Activated CD8-positive, alpha-beta memory T cell treated with anti-CD3 and anti-CD28 coated beads, Interleukin-2, amount 10 ng/mL, durations not matched to agents 7 days and 5 days (primary cell): ENCODE measurements at places on chromosomes 2 and 18.

GRCh38 chr18:32177530-32177929 is 12.3 kb upstream of the MEP1B start:
- no peak for DNase-seq

DNA sequence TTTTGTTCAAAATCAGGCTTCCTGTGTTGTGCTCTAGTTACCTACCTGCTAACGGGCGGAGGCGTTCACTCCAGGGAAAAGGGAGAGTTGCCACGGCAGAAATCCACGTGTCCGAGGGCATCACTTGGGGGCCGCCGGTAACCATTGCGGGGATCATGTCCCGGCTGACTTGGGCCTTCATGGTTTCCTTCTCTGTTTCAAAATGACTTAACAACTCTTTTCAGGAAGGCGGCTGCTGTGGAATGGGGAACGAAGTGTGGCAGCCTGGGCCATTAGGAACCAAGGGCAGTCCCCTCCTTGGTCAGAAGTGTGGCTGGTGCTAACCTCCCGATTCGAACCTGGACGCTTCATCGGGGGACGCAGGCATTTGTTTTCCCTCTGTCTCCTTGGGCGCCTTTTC is 56.8 kb downstream of the INPP5D start:
- DNase-seq = no peak

DNA sequence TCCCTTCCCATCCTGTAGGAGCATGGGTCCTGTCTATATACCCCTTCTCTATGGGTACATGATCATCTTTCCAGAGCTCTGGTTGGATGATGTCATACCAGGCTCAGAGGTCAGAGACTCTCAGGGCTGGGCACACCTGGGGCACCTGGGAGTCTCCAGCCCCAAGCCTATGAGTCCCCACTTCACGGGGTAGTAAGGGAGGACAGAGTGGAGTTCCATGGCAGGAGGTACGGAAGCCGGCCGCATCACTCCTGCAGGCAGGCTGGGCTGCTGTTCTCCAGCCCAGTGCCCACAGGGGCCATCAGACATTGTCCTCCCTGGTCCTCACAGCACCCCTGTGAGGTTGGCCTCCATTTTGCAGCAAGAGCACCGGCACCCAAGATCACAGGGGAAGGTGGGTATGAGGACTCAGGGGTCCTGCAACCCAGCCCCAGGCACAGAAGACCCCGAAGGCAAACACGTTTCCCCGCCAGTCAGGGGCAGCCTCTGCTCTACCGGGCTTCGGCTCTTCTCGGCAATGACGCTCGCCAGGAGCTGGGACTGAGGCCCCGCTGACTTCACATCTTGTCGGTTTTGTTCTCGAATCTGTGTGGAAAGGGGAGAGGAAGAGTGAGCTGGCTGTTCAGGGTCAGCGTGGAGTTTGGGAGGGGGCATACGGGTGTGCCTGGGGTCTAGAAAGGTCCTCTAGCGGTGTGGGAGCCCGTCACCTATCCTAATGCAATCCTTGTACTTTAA is 91.5 kb downstream of the ADD2 start:
- DNase-seq = peak; percentile 12

DNA sequence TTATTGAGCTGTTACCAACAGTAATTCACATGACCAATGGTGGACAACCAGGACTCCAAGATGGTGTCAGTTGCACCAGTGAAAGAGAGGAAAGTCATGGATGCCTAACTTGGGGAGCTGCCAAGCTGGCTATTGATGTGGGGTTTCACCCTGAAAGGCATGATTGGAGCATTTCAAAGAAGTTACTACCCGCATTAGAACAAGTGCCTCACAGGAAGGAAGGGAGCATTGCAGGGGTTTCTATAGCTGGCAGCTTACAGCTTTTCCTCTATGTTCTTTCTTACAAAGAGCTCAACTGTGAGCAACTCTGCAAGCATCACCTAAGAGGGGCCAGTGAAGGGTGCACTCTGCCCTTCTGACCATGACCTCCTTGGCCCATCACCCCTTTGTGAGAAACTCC is 93.1 kb downstream of the TNFRSF11A start:
- peak; percentile 45 for DNase-seq
